ENCODE measurements at places on chromosomes 2 and 18.

- no peak for DNase-seq
Measured at GRCh38 chr2:183614799-183615435, 490.7 kb downstream of the NUP35 start.

DNA sequence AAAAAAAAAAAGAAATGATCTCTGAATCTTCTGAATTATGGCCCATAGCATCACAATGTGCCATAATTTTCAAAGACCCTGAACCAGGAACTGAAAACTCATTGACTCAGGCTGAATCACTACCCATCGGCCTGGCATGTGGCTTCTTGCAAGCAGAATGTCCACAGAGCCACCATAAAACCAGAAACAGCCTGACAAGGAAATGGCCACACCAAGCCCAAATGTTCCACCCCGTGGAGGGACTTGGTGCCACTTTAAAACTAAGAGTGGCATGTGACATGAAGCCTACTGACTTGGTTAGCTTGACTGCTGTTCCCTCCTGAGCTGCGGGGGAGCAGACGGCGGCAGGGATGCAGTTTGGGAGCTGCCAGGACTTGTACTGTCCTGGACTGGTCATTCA, 71.2 kb upstream of the RBM44 start:
- no peak for DNase-seq

- no peak for DNase-seq
Measured at GRCh38 chr2:156466739-156467405, 30.7 kb downstream of the GPD2 start.

DNA sequence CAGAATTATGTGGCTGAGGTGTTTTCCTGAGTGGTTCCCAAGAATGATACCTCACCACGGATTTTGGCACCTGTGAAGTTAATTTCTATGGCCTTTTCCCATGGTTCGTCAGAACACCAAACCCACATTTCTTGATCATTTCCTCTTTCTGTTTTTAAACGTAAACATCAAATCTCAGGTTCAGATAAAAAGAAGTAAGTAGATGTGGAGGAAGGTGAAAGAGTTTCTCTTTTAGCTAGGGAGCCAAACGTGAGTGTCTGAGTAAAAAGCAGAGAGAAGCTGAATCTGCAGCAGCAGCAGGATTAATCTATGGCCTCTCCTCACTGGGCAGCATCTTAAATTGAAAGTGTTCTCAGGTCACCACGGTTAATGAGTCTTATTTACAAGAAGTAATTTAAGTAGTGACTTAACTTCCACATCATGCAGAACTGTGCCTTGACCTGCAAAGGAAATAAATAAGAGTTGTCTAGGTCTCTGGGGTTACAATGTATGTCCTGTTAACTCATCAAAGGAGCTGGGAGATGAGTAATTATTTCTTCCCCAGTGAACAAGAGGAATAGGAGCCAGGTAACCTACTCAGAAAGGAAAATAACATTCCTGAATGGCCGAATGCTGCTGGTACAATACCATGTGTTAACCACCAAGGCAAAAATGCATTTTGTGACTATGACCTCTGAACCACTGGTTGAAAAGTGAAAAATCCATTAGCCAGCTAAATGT, 139.6 kb upstream of the NETO1 start:
- no peak for DNase-seq

GRCh38 chr2:168703926-168704325, 98.5 kb upstream of the NOSTRIN start:
- DNase-seq: no peak

- no peak for DNase-seq
Measured at GRCh38 chr2:101446869-101447268, 28.0 kb downstream of the RFX8 start.

- no peak for DNase-seq
Measured at GRCh38 chr2:180227461-180227860, 220.4 kb upstream of the CWC22 start.

DNA sequence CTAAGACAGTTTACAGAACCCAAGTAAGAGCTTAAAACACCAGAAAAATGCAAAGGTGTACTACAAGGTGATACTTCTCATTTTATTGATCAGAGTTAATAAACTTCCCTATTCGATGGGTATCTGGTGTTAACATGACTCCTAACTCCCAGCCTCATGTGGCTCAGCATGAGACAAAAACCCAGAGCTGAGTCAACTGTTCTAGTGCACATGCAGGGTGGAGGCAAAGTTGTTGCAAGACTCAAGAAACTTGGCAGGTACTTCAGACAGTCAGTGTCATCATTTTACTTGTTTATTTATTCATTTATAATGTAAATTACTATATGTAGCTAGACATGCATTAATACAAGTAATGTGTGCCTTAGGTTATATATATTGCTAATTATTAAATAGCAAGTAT, 216.6 kb upstream of the DSEL start:
- no peak for DNase-seq

DNA sequence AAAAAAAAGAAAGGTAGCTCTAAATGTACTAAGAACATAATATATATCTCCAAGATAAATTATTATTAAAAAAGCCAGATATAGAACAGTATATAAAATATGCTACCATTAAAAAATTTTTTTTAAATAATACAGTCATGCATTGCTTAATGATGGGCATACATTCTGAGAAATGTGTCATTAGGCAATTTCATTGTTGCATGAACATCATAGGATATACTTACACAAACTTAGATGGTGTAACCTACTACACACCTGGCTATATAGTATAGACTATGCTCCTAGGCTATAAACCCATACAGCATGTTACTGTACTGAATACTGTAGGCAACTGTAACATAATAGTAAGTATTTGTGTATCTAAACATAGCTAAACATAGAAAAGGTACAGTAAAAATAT, 18.3 kb upstream of the LAPTM4A start:
- no peak for DNase-seq

DNA sequence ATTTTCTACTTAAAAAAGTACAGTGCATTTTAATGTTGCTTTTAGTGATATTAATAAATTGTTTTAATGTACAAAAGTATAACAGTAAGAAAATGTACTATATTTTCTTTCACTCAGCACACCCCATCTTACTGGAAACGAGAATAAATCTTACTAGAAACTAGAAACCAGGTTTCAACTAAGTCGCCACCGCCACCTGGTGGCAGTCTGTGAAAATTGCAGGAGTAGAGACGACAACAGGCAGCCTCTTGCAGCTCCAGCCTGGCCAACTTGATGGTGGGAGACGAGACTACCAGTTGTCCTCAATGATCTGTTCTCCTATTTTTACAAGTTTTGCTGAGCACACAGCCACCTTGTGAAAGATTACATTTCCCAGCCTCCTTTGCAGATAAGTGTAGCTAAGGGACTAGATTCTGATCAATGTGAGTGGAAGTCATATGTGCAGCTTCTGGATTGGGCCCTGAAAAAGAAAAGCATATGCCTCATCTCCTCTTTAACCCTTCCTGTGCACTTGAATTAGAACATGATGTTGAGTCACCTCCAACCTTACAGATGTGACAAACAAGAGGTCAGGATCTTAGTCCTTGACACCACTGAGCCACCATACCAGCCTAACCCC, 8.7 kb downstream of the OTOF start:
- no peak for DNase-seq
